ENCODE measurements at places on chromosomes 2 and 18.

- DNase-seq: no peak
These were observed 60.0 kb upstream of the NOSTRIN start for GRCh38 chr2:168742258-168742932.

GRCh38 chr2:180254872-180255271 is 247.8 kb upstream of the CWC22 start:
- no peak for DNase-seq

- no peak for DNase-seq
These were observed 85.9 kb downstream of the SMAD7 start for GRCh38 chr18:48864876-48865275.

DNA sequence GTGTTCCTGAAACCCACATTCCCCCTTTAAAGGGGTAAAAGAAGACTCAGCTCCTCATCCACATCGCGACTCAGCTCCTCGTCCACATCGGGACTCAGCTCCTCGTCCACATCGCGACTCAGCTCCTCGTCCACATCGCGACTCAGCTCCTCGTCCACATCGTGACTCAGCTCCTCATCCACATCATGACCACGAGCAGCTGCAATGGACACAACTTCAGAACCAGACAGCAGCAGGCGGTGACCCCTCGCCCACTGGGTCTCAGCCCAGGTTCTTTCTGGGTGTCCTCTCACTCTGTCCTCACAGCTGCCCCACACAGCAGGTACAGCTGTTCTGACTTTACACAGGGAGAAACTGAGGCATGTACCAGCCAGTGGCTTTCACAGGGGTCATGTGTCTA is 163.5 kb upstream of the SALL3 start:
- no peak for DNase-seq

DNA sequence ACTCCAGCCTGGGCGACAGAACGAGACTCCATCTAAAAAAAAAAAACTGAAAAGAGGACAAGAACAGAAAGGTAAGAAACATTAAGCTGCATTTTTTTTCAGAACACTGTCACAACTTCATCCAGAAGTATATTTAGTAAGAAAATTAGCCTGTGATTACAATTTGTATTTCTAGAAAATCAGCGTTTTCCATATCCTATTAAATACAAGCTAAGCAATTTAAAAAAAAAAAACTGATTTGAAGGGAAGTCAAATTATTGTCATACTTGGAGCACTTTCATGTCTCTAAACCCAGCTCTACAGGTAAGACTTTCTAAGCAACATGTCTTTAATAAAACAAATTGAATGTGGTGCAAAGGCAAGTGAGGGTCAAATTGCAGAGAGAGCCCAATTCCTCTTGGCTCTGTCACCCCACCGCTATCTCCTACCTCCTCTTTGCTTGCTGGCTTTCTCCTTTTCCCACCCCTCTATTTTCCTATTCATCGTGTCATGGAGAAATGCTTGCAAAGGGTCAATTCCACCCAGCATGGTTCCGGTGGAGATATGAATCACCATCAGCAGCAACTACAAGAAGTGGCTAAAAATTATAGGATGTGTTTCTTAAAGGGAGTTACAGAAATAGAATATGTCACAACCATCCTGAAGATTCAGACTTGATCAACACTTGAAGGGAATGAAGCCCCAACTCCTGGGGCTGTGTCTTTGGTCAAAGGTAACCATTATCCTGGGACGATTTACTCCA is 68.4 kb upstream of the BCL11A start:
- DNase-seq: no peak

- DNase-seq: no peak
These were observed 118.9 kb upstream of the TANK start for GRCh38 chr2:161041356-161041755.

DNA sequence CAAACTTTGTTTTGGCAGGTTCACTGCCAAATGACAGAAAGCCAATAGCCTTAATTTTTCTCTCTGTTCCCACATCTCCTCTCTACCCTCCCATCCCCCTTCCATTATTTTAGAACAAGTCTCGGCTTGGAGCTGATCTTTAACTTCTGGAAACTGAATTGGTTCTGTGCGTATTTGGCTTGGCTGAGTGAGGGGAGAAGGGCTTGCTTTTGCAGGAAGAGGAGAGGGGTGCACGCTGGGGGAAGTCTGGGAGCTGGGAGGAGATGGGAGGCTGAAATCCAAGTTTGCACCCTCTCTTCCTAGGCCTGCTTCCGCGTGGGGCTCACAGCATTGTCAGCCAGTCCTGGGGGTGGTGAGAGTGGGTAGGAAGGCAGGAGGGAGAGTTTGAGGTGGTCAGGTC is 176.1 kb upstream of the SPRED2 start:
- no peak for DNase-seq

GRCh38 chr2:100416935-100417710 is at the start of gene CHST10:
Gene CHST10, minus strand, starts transcription at chr2:100417668. Its CDS starts 10,993 bp downstream, at chr2:100406675.
- peak; percentile 6 for DNase-seq

GRCh38 chr18:79092874-79093273 is 23.7 kb downstream of the ATP9B start:
- DNase-seq: no peak

DNA sequence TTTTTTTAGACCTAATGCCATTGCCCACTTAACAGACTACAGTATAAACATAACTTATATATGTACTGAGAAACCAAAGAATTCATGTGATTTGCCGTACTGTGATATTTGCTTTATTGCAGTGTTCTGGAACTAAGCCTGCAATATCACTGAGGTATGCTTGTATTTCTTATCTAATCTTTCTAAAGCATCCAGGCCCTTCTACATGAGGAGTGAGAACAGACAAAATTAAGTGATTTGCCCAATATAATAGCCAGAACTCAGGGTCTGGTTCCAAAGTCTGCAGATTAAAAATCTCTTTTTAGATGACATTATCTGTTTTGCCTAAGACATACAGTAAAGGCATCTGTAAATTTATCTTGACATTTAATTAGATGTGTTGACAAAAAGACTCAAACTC is 41.9 kb downstream of the BMPR2 start:
- no peak for DNase-seq

- DNase-seq: no peak
These were observed 109.0 kb downstream of the ZNF516 start for GRCh38 chr18:76386071-76386470.

- DNase-seq: no peak
These were observed 5.8 kb downstream of the ATL2 start for GRCh38 chr2:38371235-38371634.

DNA sequence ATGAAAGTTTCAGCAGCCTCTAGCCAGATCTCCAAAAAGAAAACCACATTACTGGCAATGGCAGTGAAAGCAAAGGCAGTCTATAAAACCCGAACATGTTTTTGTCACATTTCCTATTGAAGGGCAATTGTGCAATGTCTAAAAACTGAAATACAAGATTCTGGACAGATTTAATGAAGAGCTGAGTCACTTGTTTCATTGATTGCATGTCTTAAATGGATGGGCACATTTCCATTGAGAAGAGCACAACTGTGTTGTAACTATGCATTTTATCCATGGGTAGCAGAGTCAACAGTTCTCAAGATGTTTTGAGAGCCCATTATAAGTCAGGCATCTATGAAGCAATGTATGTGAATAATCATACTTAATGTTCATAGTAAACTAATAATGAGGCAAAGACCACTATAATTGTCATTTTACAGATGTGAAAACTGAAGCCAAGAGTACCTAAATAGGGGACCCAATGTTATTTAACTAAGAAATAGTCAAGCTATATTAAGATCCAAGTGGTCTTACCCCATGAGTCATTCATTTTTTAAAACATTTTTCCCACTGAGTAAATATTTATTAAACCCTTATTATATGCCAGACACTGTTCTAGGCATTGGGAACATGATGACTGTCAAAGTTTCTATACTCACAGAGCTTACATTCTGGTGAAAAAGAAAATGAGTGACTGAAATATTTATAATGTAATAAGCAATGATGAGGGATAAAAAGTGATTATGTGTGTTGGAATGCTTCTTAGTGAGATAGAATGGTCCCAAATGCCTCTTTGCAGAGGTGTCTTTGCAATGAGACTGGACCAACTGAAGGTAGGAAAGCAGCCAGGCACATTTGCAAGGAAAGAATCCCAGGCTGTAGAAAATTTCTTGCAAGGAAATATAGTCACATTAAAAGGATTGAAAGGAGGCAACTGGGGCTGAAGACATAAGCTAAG is 818.9 kb upstream of the ACVR2A start:
- no peak for DNase-seq

- no peak for DNase-seq
These were observed 48.5 kb upstream of the PELI1 start for GRCh38 chr2:64192664-64193105.

GRCh38 chr18:22412176-22412911 is 5.4 kb downstream of the CTAGE1 start:
- DNase-seq: no peak

DNA sequence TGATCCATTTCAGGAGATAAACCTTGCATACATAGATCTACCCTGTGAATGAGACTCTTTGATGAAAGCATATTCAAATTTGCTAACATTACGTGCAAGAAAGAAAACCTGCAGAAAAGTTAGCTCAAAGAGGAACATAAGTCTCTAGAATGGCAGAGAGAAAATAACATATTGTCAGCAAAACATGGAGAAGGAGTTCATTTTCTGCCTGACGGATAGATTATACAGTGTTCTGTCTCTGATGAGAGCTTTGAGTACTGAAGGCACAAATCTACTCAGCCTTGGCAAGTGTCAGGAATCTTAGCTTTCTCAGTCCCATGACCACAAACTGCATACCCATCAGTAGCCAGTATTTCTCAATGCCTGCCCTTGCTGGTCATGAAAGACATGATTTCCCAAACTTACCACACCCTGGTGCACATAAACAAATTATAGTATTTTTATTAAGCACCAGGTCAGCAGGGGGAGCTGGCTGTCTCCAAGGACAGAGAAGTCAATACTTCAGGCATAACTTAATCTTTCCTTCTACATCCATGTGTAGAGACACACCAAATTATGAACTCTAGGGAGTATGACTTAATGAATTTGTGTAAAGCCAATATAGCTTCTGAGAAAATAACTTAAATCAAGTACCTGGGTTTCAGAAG is 401.2 kb upstream of the SOX11 start:
- DNase-seq: no peak

GRCh38 chr2:67309281-67309680 is 87.9 kb upstream of the ETAA1 start:
- DNase-seq: no peak

DNA sequence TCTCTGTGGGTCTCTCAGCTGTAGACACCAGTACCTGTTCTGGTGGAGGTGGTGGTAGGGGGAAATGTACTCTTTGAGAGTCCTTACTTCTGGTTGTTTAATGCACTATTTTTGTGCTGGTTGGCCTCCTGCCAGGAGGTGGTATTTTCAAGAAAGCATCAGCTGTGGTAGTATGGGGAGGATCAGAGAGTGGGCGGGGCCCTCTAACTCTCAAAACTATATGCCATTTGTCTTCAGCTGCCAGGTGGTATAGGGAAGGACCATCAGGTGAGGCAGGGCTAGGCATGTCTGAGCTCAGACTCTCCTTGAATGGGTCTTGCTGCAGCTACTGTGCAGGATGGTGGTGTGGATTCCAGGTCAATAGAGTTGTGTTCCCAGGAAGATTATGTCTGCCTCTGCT is 1100.8 kb downstream of the CNTNAP5 start:
- no peak for DNase-seq

DNA sequence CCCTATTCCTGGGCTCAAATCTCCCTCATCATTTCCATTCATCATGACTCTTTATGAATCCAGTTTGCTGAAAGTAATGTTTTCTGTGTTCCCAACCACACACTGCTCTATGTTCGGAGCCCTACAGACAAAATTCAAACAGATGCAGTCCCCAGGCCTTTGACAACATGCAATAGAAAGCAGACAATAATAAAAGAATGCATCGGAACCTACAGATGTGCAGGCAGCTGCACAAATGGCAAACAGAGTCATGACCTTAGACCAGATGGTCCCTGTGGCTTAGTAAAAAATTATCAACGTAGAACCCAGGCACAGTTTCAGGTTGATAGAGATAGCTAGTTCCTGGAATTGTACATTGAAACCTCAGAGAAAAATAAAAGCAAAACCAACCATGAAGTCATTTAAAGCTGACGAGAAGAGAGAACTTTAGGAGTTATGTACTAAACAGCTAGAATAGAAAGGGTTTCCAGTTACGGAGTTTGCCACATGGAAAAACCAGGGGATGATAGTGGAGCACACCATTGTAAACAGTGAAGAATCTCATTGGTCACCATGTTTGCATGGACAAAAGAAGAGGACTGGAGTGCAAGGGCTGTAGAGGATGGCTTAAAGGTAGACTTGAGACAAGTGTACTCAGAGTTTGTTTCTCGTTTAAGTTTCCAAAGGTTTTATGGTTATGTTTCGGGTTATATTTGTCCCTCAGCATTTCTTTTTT is 23.2 kb upstream of the ACVR1 start:
- DNase-seq: no peak

DNA sequence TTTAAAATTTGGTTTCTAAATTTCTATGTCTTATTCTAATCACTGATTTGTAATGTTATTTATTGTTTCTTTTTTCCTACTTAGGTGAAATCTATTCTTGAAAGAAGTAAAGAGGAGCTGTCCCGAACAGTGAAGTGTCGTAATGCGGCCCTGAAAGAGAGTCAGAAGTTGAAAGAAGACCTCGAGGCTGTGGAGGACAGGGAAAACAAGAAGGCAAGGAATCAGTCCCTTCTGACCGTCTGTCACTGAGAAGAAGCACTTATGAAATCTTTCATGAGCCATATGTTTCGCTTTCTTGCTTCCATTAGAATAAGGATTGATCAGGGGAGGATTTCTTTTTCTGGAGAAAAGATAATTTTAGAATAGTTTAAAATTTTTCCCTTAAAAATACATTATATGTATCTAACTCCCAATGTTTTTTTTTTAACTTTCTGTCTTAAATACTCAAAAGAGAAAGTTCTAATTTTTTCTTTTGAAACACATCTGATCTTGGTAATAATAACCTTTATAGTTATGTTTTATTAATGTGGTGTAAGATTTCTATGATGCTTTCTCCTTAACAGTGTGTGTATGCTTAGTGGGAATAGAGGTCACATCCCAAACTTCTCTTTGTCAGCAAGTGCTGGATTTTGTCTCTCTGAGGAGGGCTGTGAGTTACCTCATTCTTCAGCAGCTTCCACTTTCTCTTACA is 79.0 kb downstream of the CCDC150 start:
- DNase-seq: no peak

DNA sequence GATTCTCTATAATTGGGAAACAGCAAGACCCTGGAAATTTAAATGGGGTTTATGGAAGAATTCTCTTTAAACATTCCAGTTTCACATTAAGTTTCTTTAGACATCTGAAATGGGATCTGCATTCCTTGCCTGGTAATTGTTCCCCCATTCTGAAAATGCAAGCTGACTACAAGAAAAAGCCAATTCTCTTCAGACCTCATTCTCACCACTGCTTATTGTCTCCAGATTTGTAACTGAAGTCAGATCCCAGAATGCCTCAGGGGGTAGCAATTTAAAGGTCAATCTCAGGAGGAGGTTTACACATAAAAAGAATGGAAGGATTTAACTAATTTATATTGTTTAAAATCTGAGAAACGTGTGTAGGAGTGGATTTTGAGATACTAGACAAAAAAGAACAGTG is 41.2 kb downstream of the COL3A1 start:
- DNase-seq: no peak

DNA sequence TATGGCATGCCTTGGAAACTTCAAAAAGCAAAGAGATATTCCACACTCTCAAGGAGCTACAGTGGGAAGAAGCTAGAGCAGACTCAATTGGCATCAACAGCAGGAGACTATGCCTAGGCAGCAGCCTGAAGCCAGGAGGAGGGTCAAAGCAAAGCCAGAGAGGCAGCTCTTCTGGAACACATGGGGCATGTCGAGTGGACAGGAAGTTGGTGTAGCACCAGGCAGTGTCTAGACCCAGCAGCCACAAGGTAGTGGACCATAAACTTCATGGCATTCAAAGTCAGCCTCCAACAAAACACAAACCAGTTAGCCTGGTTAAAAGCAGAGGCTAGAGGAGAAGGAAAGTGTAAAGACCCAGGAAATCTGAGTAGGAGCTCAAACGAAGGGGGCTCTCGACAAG is 311.2 kb upstream of the PKDCC start:
- DNase-seq: no peak

Data from effector CD4-positive, alpha-beta T cell (primary cell).